ENCODE measurements at places on chromosomes 3 and 15.

- DNase-seq: peak; percentile 6
These were observed 284.8 kb upstream of the CFAP20DC start for GRCh38 chr3:59334585-59334984.

GRCh38 chr3:37953707-37954394, 36.7 kb upstream of the VILL start:
- peak; percentile 28 for DNase-seq

DNA sequence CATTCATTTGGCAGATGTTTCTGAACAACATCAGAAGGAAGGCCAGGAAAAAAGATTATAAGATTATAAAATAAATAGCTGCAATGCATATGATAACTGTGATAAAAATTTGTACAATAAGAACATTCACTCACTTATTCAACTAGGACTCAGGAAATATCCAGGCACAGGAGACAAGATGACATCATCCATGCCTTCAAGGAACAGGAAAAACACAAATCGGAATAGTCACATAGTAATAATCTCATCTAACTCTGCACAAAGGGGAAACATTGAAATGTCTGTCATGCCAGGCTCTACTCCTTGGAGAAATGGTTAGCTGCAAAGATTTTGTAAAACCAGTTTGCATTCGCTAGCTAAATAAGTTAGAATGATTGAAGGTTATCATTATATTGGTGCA, 233.5 kb upstream of the AGTR1 start:
- DNase-seq: no peak

GRCh38 chr3:168071591-168072322, 24.0 kb downstream of the GOLIM4 start:
- no peak for DNase-seq

GRCh38 chr3:29721789-29722188, 440.9 kb downstream of the RBMS3 start:
- peak; percentile 6 for DNase-seq

DNA sequence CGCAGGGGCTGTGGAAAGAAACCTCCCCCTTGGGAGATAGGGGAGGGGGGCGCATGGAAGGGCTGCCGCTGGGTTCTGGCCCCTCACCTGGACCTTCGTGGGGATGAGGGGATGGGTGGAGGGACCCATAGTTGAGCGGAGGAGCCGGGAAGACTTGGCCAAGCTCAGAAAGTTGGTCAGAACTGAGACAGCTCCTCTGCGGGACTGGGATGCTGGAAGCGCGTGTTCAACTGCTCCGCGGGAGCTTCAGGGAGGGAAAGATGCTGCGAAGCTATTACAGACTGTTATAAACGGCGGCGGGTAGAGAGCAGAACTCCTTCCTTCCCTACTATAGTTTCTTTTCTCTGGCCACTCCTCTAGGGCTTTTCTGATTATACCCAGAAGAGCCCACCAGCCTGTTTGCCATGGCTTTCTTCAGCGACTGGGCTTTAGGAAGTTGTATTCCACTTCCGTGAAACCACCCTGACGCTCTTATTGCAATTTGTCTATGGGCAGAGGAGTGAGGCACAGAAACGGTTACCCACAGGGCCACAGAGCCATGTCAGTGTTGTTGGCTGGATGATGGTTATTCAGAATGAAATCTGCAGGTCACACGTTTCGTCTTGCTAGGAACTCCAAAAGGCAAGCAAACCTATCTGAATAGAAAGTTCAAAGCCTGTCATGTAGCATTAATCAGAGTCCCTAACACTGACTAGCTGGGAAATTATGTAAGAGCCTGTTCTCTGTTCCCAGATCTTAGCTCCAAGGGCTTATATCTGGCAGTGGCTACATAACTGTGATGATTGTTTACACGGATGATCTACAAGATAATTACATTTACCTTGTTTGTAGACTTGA, 1.1 kb downstream of the SYNPR start:
- no peak for DNase-seq

GRCh38 chr3:160564949-160565441, 376 bp downstream of the KPNA4 start:
- DNase-seq: peak; percentile 83

DNA sequence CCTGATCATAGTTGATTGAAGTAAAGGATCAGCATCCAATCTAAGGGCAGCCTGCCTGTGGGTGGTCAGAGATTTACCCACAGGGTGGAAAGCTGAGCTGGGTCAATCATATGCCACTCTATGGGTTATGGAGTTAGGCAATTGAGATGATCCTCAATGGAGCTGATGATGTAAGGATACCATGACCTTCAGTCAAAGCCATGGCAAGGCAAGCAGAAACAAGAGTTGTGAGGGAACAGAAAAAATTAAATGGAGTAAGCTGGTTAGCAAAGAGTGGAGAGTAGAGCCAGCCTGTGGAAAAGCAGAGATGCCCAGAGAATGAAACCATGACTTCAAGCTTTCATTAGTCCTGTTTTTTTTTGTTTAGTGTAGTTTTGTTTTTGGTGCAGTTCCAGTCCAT, 5.7 kb upstream of the IQGAP1 start:
- DNase-seq: no peak

DNA sequence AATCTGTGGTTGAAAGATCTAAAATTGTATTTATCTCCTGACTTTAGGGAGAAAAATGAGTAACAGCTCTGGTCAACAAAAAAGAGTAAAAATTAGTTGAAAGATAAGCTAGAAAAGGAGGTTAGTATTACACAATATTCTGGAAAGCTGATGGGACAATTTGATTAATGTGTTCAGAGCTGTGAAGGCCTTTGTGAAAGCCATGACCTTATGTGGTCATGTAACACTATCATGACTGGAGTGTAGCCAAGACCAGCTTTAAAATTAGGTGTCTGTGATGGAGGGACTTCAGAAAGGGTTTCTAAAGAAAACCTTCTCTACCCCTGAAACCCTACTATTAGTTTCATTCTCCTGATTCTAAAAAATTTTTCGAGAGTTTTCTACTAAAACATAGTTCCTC, 127.2 kb downstream of the NFKBIZ start:
- peak; percentile 13 for DNase-seq
